ENCODE measurements at places on chromosomes 3 and 15.

- DNase-seq = peak; percentile 34
Observed at GRCh38 chr3:142857056-142857455, 31.8 kb downstream of the PCOLCE2 start.

DNA sequence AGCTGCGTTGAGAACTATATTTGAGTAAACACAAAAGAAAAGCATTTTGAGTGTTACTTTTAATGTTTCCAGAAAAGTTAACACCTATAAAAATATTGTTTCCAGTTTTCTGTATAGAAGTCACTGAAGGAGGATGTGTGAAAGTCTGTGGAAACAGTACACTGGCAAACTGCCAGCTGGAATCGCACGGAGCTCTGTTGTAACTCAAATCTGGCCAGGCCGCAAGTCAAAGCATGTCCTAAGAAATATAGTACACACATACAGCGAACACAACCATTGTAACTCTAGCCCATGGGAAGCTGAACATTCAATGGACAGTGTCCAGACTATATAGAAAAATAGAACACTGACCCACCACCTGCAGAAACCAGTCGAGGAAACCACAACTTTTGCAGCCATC lies 657.2 kb downstream of the FHIT start:
- DNase-seq = no peak

DNA sequence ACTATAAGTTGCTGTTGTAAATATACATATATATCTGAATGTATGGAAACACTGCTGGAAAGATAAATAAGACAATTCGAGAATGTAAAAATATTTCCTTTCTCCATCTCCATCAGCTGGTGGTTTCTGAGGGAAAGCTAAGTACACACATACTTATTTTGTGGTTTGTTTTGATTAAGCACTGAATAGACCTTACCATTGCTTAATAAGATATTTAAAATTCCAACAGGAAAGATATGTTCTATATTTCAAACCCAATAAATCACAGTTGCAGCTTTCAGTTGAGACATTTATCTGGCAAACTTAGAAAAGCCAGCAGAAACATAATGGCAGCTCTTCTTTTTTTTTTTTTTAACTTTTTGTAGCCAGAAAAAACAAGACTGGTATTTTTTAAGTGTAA lies 160.4 kb downstream of the VGLL3 start:
- DNase-seq = no peak

- no peak for DNase-seq
Observed at GRCh38 chr15:63211549-63211948, 22.1 kb downstream of the RAB8B start.

DNA sequence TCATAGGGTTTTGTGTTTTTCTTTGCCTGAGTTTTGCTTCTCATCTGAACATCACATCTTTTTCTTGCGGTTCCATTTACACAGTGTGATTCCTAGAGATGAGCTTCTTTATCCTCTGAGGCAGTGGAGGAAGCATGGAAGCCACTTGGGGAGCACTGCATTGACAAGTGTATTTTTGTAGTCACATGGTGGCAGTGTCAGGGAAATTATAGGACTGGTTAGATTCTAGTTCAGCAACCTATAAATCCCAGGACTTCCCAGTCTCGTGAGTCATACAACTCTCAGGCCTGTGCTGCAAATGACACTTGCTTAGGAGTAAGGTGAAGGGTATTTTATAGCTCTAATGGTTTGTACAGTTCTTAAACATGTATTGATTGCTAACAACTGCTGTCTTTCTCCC lies 58.4 kb downstream of the RBM6 start:
- no peak for DNase-seq

DNA sequence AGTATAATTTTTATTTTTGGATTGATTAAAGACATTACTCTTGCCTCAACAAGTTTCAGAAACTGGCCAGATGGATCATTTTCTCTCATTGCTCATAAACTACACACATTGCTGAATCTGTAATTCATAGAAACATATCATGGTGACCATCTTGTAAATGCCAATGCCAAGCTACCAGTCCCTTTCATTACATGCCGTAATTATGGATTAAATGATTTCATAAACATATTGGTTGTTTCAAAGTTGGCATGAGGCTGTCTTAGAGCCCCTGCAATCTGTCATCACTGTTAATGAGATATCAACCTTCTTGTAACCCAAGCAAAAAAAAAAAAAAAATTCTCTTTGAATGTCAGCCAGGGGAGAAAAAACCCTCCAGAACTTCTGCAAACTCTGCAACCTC lies 112.2 kb downstream of the DCLK3 start:
- DNase-seq = no peak

DNA sequence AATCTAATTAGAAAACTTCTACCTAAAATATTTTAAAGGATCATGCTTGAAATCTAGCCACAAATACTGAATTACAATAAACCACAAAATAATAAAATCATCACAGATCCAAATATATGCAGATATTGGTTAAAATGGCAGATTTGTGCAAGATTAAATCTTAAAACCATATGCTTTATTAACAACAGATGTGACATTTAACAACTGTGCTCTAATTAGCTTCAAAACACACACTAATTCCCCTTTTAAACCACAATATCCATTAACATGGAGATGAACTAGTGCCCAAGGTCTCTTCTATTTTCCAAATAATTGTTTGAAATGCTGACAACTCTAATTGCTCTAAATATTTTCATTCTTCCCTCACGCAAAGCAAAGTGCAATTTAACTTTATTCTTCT lies 1530.3 kb downstream of the SI start:
- no peak for DNase-seq

- DNase-seq = no peak
Observed at GRCh38 chr15:33095641-33096040, 98.9 kb downstream of the FMN1 start.

Measured in WERI-Rb-1 (cell line).